Fibroblast of lung (primary cell): ENCODE measurements at places on chromosomes 16 and 17.

DNA sequence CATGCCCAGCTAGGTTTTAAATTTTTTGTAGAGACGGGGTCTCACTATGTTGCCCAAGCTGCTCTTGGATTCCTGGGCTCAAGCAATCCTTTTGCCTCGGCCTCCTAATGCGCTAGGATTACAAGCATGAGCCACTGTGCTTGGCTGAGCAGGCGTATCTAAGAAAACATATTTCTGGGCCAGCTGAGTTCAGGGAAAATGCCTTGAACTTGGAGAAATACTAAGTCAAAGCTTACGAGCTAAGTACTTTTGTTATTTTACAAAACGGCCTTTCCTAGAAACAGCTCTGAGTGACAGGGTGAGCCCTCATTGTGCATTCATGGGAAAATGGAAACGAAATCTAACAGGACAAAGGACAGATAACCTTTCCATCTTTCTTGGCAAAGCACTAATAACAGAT, 24.7 kb downstream of the DNAI2 start:
- no peak for DNase-seq

DNA sequence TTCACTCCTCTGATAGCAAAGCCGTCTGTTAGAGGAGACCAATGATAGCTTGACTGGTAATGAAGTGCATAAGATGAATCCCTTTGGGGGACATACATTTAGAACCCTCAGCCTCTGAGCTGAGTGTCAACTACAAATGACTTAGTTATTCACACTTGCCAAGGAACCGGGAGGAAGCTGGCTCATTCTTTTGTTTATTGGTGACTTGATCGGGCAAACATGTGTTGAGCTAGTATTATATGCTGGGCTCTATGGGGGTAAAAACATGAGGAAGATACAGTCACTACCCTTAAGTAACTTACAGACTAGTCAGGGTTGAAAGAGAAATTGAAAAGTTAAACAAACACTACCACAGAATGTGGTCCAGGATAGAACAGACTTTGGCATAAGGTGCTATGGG, 3.0 kb downstream of the CCL16 start:
- DNase-seq = no peak

DNA sequence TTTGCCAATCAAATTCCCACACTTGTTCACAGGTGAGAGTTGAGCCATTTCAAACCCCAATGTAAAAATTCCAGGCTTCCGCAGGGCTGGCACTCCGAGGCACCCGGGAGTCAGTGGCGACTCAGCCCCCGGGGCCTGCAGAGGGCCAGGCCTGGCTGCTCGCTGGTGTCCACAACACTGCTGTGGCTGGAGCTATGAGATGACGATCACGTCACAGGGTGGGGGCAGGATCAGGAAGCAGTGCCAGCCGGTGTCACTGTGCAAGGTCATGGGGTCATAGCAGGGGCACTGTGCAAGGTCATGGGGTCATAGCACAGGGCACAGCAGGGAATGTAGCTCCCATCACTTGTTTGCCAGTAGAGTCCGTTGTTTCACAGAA, 7.8 kb downstream of the VPS4A start:
- no peak for DNase-seq

DNA sequence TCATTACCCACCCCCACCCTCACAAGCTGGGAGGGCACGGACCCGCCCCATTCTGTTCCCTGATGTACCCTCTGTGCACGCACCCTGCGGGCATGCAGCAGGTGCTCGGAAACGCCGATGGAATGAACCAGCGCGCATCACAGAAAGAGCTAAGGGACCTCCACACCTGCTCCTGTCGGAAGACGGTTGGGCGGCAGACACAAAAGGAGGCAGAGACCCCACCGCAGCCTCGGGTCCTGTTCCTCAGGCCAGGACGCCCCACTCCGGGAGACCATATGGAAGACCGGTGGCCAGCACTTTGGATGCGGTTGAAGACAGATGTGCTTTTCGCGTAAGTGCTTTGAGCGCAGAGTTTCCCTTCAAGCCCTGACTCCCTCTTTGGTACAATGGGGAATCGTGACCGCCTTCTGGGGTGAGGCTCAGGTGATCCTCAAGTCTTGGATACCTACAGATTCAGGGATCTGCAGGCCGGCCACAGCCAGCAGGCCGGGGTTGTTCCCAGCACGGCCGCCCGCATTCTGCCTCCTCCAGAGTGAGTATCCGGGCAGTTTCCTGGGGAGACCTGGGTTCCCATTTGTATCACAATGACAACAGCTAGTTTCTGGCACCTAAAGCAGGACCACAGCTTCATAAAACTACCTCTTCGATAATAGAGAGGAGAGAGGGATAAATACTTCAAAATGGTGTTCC, 123.1 kb downstream of the FOXL1 start:
- no peak for DNase-seq

GRCh38 chr16:65779201-65779600, 587.3 kb upstream of the CDH5 start:
- no peak for DNase-seq

GRCh38 chr16:66272461-66272860, 94.0 kb upstream of the CDH5 start:
- no peak for DNase-seq

- DNase-seq = peak; percentile 25
Measured at GRCh38 chr16:58652741-58653140, 23.1 kb upstream of the CNOT1 start.
